ENCODE measurements at places on chromosomes 13 and 19.

DNA sequence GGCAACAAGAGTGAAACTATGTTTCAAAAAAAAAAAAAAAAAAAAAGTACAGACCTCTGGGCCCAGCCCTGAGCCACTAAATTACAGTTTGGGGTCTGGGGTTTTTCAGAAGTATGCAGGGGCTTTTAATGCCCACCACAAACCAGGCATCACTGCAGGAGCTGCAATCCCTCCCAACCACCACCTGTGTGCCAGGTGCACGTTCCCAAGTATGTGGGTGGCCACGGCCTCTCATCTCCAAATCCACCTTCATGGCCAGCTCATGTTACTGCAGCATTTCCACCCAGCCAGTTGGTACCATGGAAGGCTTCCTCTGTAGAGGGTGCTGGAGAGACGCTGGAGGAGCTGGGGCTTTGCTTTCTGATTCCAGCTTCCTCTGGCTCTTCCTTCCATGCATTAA, 26.5 kb downstream of the CEP89 start:
- DNase-seq: no peak

GRCh38 chr19:33175886-33176669, 18.1 kb upstream of the LRP3 start:
- DNase-seq: peak; percentile 11

- no peak for DNase-seq
Observed at GRCh38 chr13:51737609-51738008, 66.4 kb downstream of the DHRS12 start.

DNA sequence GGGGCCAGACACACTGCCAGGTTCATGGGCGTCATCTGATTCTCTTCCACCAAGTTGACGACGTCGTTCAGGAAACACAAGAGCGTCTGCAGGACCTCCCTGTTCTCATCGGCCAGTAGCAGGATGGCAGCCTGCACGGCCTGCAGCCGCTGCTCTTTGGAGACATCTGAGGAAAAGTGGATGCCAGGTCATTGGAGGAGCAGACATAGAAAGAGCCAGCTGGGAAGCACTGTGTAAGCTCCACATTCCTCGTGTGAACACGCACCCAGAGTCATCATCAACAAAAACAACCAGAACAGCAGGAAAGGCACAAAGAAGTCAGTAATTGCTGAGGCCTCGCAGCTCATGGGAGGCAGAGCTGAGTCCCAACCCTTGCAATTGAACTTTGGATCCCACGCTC, 96.5 kb downstream of the KL start:
- DNase-seq: no peak

- no peak for DNase-seq
Observed at GRCh38 chr19:35294859-35295791, 3.2 kb downstream of the MAG start.

DNA sequence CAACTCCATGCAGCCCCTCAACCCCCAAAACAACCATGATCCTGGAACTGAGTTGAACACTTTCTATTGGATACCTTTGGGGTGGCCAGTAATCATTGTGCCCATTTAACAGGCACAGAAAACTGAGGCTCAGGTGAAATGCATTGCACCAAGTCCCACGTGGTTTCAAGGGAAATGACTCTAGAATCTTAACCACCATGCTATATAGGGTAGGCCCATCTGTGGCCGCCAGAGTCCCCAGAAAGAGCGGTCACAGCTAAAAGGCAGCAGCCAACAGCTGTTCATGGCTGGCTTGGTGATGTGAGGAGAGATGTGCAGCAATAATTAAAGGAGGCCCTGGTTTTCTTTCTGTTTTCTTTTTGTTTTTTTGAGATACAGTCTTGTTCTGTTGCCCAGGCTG, 2.6 kb downstream of the CNN1 start:
- no peak for DNase-seq

- no peak for DNase-seq
Observed at GRCh38 chr19:52622261-52622660, 15.9 kb downstream of the ZNF83 start.

Measured in activated CD4-positive, alpha-beta T cell treated with anti-CD3 and anti-CD28 coated beads, Interleukin-2, amount 50 U/mL, for 4 hours (primary cell).